ENCODE measurements at places on chromosomes 6 and 20.

DNA sequence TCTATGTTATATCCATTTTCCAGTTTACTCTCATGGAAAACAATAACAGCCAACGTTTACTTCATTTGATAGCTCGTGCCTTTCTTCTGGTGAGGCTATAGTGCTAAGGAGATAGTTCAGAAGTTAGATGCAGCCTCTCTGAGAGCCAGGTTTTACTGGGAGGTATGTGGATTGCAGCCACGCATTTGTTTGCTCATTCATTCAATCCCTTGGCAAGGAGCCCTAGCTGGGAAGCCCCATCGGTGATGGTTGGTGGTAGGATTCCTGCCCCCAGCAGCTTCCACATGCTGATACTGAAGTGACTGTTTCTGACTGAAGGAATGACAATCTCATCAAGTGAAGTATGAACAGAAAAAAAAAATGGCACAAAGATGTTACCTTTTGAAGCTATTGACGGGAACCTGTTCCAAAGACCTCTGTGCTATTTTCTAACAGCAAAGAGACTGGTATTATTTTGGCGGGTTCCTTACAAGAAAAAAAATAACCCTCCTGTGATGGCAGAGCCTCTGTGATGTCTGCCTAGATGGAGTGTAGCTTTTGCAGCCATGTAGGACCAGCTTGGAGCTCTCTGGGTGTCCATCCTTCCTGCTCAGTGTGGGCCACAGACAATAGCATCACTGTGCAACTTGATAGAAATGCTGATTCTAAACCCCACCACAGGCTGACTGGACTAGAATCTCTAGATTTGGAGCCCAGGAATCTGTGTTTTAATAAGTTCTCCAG is 30.6 kb downstream of the SNAP25 start:
- DNase-seq = no peak

DNA sequence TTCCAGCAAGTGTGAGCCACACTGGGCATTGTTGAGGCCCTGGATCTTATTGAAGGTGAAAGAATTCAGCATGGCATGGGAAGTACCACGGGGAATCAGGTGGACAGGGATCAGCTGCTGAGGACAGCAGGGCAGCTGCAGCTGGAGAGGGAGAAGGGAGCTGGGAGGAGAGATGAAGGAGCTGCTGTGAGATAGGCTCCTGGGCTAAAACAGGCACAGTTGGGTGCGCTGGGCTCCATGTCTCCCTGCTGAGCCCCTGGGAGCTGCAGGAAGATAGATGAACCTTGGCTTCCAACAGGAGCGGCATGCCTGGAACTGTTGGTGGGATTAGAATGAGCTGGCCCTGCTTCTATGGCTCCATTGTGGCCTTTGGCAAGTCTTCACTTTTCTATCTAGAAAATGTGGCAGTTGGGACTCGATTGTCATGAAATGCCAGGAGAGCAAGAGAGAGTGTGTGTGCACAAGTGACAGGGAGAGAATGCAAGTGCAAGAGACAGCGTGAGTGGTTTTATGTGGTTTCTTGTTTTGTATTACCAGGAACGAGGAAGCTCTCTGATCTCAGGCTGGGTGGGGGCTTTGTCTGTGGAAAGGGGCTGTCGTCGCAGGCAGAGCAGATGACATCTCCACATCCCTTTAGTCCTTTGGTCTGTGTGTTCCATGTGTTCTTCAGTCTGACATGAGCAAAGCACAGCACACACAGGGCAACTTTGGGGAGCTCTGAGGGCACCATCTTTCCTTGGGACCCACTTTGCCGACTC is 20.4 kb downstream of the SNPH start:
- no peak for DNase-seq

- no peak for DNase-seq
Observed at GRCh38 chr6:168903613-168904345, 349.9 kb downstream of the THBS2 start.

GRCh38 chr20:4946986-4947385 is 54.3 kb downstream of the SLC23A2 start:
- no peak for DNase-seq

DNA sequence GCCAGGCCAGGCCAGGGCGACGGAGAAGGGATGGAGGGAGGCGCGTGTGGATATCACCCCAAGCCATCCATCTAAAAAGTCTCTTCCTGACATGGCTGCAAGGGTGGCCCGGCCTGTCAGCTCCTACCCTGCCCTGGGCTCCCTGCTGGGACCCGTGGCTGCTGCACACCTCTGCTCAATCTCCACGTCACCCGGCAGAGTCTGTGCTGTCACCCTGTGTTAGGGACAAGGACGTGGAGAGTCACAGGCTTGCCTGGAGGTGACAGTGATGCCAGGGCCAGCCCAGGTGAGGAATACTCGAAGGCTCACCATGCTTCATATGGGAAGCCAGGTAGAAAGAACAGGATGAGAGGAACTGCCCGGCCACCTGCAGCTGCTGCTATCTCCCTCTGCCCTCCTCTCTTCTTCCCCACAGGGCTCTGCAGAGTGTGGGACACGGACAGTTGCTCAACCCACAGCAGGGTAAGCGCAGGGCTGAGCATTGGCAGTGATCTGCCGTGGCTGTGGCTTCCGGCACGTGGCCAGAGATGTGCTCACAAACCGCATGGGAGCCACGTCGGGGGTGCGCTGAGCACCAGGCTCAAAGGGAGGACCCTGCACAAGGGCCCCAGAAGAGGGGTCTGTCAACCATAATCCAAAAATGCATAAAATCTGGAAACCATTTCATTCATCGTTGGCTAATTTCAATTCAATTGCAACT is 214.3 kb downstream of the DLL1 start:
- DNase-seq = no peak

DNA sequence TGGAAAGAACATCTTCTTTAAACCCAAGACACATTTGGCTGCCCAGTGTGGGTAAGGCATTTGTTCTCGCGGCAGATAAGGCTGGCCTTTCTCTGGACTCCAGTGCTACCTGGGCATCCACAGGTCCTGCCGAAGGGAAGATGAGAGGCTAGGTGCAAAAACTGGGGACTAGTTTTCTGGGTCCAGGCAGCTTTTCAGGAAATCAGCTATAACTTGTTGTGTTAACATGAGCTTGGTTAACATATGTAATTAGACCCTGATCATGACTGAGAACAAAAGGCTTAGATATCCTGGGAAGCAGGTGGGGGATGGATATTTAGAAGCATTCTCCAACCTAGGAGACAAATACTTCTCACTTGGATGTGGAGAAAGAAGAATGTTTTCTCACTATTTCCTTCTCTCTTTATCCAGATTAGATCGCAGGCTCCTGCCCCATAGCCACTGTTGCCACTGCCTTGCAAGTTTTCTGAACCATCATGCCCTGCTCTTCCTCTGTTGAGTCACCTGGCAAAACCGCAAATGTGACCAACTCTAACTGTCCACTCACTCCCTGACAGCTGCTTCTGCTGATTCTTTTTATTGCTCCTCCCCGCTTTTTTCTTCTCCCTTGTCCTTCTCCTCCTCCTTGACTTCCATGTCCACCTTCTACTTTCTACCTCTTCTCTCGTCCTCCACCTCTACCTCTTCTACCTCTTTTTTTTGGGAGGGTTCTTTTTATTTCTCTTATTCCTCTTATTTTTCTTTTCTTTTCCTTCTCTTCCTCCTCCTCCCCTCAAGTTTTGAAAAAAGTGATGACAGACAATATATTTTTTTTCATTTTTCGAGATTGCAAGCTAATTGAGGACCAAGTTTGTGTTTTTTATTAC is 258.1 kb downstream of the UTRN start:
- no peak for DNase-seq

GRCh38 chr6:166629628-166630027 is 2.6 kb upstream of the RPS6KA2 start:
- DNase-seq = no peak

DNA sequence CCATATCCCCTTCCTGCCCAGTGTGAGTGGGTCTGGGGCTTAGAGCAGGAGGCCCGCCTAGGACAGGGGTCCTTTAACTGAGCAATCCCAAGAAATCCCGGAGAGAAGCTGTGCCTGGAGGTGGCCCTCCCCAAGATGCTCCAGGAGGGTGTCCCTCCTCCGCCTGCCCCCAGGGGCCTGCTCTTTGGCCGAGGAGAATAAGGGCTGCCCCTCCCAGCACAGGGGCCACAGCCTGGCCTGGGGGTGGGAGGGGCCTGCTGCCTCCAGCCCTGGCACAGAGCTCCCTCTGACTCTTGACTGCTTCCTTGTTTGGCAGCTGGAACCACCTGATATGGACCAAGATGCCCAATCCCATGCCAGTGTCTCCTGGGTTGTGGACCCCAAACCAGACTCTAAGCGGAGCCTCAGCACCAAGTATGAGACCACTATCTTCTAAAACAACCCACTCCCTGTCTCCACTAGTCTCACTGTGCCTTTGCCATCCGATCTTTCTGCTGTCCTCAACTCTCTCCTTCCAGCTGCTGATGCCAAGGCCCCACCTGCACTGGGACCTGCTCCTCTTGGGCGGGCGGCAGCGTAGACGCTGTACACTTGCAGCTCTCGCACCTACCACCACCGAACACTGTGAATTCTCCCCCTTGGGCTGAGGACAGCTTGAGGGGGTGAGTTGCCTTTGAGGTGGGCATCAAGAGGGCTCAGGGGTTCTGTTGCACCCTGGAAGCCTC is 54.3 kb downstream of the TCP11 start:
- DNase-seq = no peak

GRCh38 chr6:108676555-108676954 is 115.8 kb downstream of the FOXO3 start:
- no peak for DNase-seq

DNA sequence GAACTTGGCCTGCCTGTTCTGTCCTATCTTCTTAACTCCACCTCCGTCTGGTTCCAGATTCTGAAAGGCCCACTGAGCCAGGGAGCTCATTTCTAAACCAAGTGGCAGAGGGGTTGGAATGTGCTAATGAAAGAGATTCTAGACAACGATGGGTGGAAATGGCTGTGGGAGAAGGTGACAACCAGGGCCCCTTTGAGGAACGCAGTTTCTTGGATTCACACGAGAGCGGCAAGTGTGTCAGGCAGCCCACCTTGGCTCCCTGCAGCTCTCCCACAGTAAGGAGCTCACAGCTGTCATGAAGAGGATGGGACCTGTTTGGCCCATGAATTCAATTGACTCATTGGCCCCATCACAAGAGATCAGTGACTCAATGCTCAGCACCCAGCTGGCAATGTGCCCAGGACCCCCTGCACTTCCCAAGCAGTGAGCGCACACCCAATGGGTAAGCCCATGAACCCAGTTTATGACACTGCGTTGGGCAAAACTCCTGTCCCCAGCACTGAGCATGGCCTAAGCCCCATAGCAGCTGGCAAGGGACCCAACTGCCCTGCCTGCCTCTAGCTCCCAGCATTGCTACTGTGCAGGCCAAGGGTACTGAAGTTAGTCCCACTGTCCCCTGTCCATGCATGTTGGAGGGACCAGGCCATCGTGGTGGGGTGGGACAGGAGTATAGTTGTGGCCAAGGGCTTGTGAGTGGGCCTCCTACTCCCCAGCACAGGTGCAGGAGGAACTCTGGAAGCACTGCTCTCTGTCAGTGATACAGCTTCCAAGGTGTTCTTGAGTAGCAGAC is 16.4 kb downstream of the MRPS18A start:
- no peak for DNase-seq

DNA sequence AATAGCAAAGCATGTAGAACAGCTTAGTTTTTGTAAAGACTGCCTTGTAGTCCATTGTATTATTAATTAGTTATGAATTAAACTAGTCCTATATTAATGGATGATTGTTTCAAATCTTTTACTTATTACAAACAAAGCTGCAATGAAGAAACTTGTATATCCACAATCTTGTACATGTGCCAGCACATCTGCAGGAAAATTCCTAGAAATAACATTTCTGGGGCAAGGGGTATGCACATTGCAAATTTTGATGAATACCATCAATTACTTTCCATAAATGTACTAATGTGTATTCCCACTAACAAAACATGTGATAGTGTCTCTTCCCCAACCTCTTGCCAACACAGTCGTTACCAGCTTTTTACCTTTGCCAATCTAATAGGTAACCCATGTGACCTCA is 73.6 kb upstream of the AKAP12 start:
- DNase-seq = no peak

- DNase-seq = no peak
Observed at GRCh38 chr20:59789686-59790085, 143.8 kb downstream of the SYCP2 start.

DNA sequence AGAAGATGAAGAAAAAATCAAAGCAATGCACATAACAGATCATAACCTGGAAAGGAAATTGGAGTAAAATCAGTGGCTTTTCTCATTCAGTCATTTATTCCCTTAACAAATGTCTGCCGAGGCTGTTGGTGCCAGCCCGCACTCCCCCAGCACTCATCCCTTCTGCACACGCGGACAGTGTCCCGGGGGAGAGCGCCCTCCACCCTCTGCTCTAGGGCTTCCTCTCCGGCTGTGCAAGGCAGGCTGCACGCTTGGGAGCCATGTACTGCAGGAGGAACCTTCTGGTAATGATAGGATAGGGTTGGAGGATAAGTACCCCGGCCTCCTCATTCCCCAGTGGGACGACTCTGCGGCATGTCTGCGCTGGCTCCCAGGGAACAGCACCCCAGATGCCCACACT is 134.5 kb downstream of the PAX1 start:
- DNase-seq = no peak

GRCh38 chr20:63116412-63117106 is 99.4 kb downstream of the YTHDF1 start:
- no peak for DNase-seq

DNA sequence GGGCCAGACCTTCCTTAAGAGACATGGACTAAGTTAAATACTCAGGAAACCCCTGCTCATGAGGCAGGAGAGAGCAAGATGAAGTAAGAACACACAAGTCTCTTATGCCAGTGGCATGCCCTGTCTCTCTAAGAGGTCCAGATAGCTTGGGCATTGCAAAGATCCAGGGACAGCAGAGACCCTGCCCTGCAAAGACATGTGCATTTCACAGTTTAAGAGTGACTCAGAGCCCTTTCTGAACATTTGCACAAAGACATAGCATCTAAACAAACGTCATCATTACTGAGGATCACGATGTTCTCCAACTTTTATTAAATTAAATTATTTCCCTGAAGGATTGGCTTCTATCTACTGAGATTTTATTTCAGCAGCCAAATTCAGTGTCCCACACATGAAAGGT is 230.5 kb upstream of the RIN2 start:
- no peak for DNase-seq

DNA sequence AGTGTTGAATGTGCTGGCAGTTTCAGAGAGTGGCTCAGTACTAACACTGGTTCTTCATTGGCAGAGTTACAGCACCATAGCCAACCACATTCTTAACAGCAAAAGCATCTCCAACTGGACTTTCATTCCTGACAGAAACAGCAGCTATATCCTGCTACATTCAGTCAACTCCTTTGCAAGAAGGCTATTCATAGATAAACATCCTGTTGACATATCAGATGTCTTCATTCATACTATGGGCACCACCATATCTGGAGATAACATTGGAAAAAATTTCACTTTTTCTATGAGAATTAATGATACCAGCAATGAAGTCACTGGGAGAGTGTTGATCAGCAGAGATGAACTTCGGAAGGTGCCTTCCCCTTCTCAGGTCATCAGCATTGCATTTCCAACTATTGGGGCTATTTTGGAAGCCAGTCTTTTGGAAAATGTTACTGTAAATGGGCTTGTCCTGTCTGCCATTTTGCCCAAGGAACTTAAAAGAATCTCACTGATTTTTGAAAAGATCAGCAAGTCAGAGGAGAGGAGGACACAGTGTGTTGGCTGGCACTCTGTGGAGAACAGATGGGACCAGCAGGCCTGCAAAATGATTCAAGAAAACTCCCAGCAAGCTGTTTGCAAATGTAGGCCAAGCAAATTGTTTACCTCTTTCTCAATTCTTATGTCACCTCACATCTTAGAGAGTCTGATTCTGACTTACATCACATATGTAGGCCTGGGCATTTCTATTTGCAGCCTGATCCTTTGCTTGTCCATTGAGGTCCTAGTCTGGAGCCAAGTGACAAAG is 17.0 kb upstream of the ADGRF4 start:
- no peak for DNase-seq
